ENCODE measurements at places on chromosomes 5 and 9.

DNA sequence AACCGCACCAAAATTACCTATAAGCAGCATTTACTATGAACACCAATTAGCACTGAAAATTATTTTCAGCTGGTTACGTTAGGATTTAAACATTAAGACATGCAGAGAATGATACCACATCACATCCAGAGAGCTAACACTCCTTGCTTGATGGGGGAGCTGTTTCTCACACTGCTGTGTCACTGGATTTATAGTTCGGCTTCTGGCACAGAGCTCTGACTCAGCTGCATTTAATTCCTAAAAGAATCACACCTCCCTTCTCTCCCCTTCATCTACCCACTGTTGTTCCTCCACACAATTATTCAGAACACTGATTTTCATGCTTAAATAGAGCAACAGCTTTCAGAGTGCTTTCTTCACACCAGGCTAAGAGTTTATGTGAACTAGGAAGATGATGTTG is 82.6 kb upstream of the SV2C start:
- no peak for DNase-seq

GRCh38 chr5:174698156-174698555 is 26.2 kb upstream of the MSX2 start:
- no peak for DNase-seq

DNA sequence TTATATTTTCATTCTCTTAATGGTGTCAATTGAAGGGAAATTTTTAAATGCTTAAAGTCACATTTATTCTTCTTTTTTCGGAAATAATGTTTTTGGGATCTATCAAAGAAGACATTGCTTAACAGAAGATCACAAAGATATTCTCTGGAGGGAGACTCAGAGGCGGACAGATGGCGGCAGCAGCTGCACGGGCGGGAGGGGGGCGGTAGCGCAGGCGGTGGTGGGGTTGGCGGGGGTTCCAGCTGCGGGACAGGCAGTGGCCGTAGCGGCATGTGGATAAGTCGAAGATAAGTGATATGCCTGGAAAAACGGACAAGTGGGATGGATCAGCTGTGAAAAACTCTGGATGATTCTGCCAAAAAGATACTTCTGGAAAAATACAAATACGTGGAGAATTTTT is 31.6 kb upstream of the ZDHHC11B start:
- DNase-seq: no peak

DNA sequence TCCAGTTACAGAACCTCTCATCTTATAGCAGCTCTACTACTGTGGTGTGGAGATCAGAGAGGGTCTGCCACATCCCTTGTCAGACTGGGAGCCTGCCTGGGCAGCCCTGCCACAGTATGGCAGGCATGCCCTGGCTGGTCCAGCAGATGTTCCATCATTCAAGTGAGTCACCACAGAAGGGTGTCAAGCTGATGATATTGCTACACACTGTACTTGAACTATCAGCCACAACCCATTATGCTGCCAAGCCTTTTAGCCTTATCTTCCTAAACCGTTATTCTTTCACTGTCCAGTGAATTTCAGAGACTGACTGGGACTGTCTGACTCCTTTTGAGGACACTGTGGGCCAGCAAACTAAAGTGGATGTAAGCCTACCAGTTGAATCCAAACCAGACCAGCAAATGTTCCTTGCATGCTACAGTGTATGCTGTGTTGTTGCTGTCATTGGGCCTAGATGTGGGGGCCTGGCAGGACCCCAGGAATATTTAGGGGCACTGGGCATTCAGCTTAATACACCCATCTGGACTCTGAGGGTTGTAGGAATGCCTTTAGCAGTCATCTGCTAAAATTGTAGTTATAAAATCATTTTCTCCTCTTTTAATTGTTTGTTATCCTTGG is 202.6 kb downstream of the NR3C1 start:
- no peak for DNase-seq

DNA sequence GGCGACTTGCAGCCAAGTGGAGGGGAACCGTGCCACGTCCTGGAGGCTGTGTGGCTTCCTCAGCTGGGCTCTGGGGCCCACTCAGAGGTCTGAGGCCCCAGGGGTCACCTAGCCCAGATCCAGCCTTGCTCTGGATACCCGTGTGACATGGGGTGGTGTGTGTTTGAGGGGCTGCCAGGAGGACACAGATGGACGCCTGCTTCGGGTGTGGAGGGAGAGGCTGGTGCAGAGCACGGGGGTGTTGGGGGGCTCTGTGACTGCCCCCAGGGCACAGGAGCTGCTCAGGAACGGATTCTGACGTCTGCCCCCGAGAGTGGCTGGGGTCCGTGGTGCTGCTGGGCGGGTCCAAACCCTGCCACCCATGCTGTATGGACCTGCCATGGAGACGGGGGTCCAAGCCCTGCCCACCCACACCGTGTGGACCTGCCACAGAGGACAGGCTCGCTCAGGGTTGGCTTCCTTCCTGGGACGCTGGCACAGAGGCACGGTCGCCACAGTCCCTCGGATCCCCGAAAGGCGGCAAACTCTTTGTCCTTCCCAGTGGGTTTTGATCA is 10.5 kb downstream of the INPP5E start:
- DNase-seq: no peak

- no peak for DNase-seq
Observed at GRCh38 chr9:110968096-110968495, 70.2 kb downstream of the LPAR1 start.

DNA sequence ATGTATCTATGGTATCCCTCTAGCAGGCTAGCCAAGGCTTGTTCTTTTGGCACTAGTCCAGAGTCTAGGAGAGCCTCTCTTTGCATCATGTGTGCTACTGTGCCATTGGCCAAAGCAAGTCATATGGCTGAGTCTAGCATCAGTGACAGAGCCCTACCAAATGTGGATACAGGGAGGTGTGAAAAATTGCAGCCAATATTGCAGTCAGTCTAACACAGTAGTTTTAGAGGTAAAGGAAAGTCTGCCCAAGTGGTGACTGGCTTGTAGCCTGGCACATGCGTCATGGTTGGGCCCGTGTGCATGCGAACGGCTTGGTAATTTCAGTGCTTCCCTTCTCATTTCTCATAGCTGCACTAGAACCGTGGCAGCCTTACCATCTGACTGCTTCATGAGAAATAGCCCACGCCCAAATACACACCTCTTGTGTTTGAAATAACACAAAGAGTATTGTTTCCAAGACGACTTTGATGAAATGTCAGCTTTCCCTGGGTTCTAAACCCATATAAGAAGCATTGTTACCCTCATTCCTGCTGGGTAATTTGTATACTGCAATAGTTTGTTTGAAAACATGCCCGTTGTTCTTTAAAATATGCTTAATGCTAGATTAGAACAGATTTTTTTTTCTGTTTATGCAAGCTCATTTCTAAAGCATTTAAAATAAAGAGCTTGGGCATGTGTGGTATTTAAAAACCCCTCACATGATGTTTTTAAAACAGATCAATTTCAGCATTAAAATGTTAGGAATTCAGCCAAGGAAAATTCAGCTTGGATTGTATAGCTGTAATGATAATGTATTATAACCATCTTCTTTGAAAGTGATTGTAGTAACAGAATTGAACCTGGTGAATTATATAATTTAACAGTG is 113.2 kb downstream of the TLE4 start:
- DNase-seq: no peak

- no peak for DNase-seq
Observed at GRCh38 chr5:35203403-35203802, 26.9 kb downstream of the PRLR start.

DNA sequence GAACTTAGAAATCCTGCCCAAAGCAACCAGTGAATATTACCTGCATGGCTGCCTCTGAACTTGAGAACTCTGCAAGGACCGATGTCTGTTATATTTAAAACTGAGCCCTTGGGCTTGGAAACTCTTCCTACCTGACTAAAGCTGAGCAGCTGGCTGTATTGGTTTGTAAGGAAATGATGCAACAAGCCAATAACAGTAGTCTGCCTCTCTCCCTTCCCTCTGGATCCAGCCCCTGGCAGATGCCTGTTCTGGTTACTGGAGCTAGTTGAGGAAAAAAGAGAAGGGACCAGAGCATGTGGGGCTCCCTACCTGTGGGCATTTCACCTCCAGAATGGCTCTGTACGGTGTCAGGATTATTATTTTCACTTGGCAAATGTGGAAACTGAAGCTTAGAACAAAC is 34.7 kb downstream of the SH3RF2 start:
- DNase-seq: no peak

DNA sequence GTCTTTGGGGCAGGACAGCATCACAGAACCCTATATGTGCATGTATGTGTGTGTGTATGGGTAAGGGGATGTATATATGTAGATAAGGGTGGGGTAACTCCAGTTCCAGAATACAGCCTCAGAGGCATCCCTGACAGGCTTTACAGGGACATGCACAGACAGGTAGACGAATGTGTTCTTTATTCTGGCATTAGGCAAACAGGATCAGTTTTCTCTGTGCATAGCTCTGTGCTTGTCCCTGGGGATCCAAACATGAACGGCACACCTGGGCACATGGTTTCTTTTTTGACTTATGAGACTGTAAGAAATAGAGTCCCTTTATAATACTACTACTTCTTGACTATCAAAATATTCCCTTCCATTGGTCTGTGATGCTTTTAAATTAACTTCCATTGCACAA is 120.6 kb downstream of the TRIO start:
- DNase-seq: no peak
